ENCODE measurements at places on chromosomes 3 and 15. TPM values are rescaled to one million over a fixed set of nuclear protein-coding genes. Genes with fewer than 3 reads are reported as not detected.

FBN1 gene
- 75.2 TPM for total RNA-seq

GABRR3 gene
- not detected for total RNA-seq

DUOXA1 gene
- not detected for total RNA-seq

CCDC174 gene
- total RNA-seq, result 8.0 TPM

PRTG gene
- 10.1 TPM for total RNA-seq

GJD2 gene
- total RNA-seq, result not detected

Data from epithelial cell of proximal tubule (primary cell).